Lung (tissue), 17 donors: ENCODE measurements at places on chromosomes 1 and 21. TPM values are rescaled to one million over a fixed set of nuclear protein-coding genes. Genes with fewer than 3 reads are reported as not detected.
A peak's percentile ranks its signal among the peaks of the same experiment; 100 is the strongest.

DNA sequence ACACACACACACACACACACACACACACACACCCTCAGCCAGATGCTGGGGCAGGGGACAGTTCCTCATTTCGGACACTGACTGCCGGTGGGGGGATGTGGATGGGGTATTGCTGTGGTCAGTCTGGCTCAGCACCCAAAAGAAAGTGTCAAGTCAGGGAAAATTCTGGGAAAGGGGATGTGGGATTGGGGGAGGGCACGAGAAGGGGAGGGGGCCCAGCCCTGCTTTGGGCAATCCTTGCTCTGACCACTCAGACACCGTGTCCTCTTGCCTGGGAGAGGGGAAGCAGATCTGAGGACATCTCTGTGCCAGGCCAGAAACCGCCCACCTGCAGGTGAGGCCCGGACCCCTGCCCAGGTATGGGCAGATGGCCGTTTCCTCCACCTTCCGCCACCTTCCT is at the start of gene C1QC:
Gene C1QC (plus strand): TSS at position 253 of the 400 bp plus-strand sequence. CDS start 391 bp downstream, outside the sequence.
- H3K4me1 ChIP-seq, result peaks cover 3% of the 10 kb centered on the region
- DNase-seq, result no peak
- no peaks in the 10 kb centered on the region for H3K27me3 ChIP-seq
- no peak within 1 kb of the TSS for H3K4me3 ChIP-seq
- no peaks in the 10 kb centered on the region for H3K36me3 ChIP-seq

Gene SLAMF7
- 11.5 TPM for total RNA-seq

DNA sequence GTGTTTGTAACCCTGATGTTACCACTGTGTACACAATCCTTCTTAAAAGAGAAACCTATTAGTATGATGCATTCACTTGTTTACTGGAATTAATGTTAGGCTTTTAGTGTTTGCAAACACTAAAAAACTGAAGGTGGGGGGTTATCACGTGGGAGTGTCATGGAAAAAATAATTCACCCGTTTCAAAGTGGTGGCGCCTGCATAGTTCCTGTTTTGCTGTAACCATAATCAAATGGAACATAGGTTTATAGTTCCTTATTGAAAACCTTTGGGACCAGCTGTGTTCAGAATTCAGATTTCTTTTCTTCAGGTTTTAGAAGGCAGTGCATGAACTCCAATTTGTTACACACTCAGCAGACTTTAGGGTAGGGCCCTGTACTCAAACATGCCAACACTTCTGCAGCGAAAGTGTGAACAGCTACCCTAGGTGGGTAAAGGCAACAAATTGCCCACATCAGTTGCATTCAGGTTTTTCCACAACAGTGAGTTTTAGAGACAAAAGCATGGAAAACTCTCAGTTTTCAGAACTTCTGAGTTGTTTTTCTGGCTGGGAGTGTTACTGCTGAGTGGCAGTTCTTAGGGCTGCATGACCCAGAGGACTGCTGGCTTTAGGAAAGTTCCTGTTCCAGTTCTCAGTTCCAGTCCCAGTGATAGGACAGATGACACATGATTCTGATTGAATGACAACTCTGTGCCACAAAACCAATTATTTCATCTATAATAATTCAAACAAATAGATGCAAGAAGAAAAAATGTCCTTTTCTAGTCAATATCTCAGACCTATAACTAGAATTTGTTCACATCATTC is 29.1 kb upstream of the IVNS1ABP start:
- H3K27me3 ChIP-seq, result no peaks in the 10 kb centered on the region
- no peak overlapping the region for H3K27ac ChIP-seq
- H3K4me1 ChIP-seq, result no peaks in the 10 kb centered on the region
- H3K4me3 ChIP-seq, result no peak overlapping the region

Gene AIM2
- total RNA-seq, result 0.97 TPM

Gene EXOSC10
- total RNA-seq, result 47.5 TPM

Gene ZRANB2
- total RNA-seq, result 66.6 TPM

Gene ARHGEF16
- 6.5 TPM for total RNA-seq

- no peaks in the 10 kb centered on the region for H3K36me3 ChIP-seq
- H3K27me3 ChIP-seq, result peaks cover 3% of the 10 kb centered on the region
- peaks cover 5% of the 10 kb centered on the region for H3K4me1 ChIP-seq
- H3K27ac ChIP-seq, result no peak overlapping the region
- no peak overlapping the region for H3K4me3 ChIP-seq
Measured at GRCh38 chr1:92972409-92973129, 11.3 kb upstream of the DIPK1A start.

- H3K27me3 ChIP-seq, result no peaks in the 10 kb centered on the region
- no peak overlapping the region for H3K27ac ChIP-seq
- no peaks in the 10 kb centered on the region for H3K36me3 ChIP-seq
- no peak for DNase-seq
Measured at GRCh38 chr1:27377760-27378495, 3.3 kb upstream of the FCN3 start.

DNA sequence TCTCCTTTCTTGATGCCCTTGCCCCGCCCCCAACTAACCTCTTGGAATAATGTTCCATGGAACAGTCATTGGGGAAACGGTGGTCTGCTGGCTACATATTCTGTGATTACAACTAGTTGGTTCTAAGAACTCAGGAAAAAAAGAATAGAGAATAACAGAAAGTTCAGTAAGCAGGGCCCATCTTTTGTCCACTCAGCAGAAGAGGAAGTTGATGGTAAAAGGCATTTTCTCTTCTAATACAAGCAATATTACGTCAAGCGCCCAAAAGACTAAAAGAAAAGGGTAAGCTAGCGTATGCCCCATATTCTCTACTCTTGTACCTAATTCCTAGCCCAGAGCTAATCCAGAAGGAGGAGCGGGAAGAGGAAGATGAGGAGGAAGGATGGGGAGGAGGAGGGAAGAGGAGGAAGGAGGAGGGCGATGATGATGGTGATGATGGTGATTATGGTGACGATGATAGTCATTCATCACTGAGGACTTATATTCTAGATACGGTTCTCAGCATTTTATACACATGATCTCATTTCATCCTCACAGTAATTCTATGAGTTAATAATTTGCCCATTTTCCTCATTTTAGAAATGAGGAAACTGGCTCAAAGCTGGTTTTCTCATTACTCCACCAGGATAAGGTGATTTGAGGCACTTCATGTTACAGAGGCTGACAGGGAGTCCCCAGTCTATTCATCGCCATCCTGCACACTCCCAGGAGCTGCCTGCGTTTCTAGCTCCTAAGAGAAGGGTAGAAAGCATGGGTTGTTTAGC is 76.6 kb upstream of the EFHD2 start:
- H3K27ac ChIP-seq, result no peak overlapping the region
- H3K4me3 ChIP-seq, result no peak overlapping the region
- no peaks in the 10 kb centered on the region for H3K36me3 ChIP-seq
- DNase-seq, result no peak
- no peaks in the 10 kb centered on the region for H3K27me3 ChIP-seq

DNA sequence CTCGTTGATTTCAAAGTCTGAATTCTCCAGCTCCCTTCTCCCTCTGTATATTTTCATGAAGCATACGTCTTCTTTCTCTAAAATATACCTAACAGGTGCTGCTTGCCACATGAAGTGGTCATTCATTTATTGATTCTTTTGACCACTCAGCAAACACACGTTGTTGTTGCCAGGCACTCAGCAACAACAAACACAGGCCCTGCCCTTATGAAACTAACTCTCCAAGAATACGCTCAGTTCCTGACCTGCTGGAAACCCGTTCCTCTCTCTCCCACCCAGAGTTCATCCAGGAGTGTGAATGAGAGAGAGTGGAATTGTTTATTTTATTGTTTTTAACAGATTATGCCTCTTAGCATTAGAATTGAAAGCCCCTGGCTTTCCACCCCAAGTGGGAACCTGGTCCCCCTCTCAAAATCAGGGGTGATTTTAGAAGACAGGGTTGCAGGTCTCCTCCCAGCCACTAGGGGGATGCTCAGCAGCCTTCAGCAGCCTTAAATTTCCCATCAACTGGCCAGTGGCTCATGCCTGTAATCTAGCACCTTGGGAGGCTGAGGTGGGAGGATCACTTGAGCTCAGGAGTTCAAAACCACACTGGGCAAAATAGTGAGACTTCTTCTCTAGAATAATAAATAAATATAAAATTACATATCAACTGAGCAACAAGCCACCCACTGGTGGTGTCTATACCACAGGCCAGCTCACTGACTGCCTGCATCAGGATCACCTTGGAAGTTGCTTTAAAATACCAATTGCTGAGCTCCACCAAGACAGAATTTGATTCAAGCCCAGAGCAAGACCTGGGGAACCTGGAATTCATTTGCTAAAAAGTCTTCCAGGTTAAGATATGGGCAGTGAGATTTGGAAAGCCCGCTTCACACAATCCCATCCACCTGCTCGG is 181.0 kb upstream of the KLHDC7A start:
- H3K27me3 ChIP-seq, result no peaks in the 10 kb centered on the region
- peak; percentile 13 for DNase-seq
- no peak overlapping the region for H3K4me3 ChIP-seq
- no peak overlapping the region for H3K27ac ChIP-seq

Gene RNU1-3
- under 0.01 TPM for total RNA-seq

- H3K36me3 ChIP-seq, result no peaks in the 10 kb centered on the region
- no peak overlapping the region for H3K27ac ChIP-seq
- H3K27me3 ChIP-seq, result no peaks in the 10 kb centered on the region
- no peak for DNase-seq
- H3K4me3 ChIP-seq, result no peak overlapping the region
- H3K4me1 ChIP-seq, result no peaks in the 10 kb centered on the region
Measured at GRCh38 chr1:2358651-2359640, 32.4 kb downstream of the MORN1 start.

Gene PLA2G2F
- total RNA-seq, result not detected
